ENCODE measurements at places on chromosomes 13 and 19. TPM values are rescaled to one million over a fixed set of nuclear protein-coding genes. Genes with fewer than 3 reads are reported as not detected.

GRCh38 chr13:105462098-105462497 is 1073.4 kb downstream of the EFNB2 start:
- no peak for DNase-seq

DNA sequence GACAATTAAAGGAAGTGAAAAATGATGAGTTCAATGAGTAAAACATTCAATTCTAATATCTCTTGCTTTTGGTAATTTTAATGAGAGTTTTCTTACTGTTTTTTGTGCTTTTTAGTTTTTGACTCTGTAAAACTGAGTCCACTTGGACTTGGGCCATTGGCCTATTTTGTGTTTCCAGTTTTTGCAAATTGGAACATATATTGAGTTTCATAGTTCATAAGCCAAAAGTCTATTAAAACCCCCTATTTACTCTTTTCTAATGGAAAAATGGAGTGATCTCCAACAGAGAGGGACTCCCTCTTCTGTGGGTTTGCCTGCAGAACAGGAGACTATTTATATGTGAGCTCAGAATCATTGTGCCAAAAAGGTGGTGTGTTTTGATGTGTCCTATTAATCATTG is 219.7 kb upstream of the SPRY2 start:
- no peak for DNase-seq

- no peak for DNase-seq
Measured at GRCh38 chr19:13864667-13865570, 12.0 kb upstream of the NANOS3 start.

- DNase-seq: no peak
Measured at GRCh38 chr19:1763648-1764639, 10.6 kb downstream of the ONECUT3 start.

The BCAM gene
- 76.4 TPM for total RNA-seq

The KLK7 gene
- total RNA-seq: 0.16 TPM

GRCh38 chr13:50509771-50510441 is 333.6 kb downstream of the DLEU7 start:
- no peak for DNase-seq

- DNase-seq: no peak
Measured at GRCh38 chr19:18611327-18612050, 1.2 kb upstream of the TMEM59L start.

The CEACAM21 gene
- 1.2 TPM for total RNA-seq

The ZNF541 gene
- total RNA-seq: 0.21 TPM

The CEBPA gene
- 41.8 TPM for total RNA-seq

- no peak for DNase-seq
Measured at GRCh38 chr13:97018029-97018819, 23.9 kb upstream of the OXGR1 start.

The LYPD5 gene
- 2.1 TPM for total RNA-seq

DNA sequence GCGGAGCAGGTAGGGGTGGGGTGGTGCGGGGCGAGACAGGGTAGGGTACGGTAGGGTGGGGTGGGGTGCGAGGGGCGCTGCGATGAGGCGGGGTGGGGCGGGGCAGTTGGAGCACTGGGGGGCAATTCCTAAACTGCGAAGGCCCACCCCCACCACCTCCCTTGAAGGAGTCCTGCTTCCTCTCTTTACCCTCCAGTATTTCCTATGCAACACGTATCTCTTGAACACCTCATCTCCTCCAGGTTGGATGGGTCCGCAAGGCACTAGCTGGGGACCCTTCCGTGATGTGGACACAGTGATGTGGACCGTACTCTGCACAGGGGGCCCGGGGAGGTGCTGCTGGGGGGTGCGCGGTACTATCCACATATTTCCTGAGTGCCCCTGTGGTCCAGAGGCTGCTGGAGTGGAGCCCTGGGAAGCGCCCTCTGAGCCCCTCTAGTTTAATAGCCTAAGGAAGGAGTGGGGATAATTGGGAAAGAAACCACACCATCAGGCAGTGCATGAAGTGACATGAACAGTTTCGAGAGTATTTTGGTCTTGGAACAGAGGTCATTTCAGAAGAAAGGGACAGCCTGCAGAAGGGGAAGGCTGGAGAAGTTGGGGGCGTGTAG is 1.1 kb downstream of the IL17D start:
- no peak for DNase-seq

GRCh38 chr19:51644636-51645271 is 1.9 kb downstream of the SIGLEC14 start:
- DNase-seq: no peak

DNA sequence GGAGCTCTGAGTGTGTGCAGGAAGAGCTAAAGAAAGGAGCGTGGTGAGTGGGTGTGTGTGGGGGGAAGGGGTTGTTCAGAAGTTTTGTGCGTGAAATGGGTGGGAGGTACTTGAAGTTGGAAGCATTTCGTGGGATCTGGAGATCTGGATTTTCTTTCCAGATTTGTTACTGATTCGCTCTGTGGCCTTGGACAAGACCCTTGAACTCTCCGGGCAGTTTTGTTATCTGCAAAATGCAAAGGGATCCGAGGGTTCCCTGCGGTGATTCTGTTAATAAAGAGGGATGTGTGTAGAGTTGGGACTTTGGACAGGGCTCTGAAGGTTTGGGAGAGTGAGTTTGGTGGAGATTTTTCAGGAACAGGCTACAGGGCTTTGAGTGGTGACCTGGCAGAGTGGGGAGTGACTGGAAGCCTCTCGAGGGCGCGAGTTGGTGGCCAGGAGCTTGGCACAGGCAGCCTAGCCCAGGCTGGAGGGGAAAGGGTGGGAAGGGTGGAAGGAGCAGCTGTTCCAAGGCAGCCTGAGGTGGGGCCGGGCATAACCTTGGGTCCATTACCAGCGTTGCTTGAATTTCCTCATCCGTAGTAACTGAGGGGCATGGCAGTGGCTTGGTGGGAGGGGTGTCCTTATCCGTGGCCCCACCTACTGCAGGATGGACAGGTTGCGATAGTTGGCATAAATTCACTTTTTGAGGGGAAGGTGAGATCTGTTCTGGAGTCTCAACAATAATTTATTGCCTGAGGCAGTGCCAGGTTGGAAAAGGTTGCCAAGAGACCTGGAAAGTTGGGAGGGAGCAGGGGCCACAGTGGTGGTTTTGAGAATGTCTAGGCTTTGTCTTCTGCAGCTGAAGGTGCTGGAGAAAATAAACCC is 2.1 kb downstream of the ACTN4 start:
- DNase-seq: peak; percentile 51

The CD22 gene
- 0.56 TPM for total RNA-seq

- DNase-seq: peak; percentile 52
Measured at GRCh38 chr19:7874076-7874896, at the start of gene PRR36. Gene PRR36 (minus strand): TSS chr19:7874390. CDS start chr19:7873689, 701 bp downstream.

GRCh38 chr19:46722004-46722380 is 5.1 kb upstream of the PRKD2 start:
- DNase-seq: no peak

DNA sequence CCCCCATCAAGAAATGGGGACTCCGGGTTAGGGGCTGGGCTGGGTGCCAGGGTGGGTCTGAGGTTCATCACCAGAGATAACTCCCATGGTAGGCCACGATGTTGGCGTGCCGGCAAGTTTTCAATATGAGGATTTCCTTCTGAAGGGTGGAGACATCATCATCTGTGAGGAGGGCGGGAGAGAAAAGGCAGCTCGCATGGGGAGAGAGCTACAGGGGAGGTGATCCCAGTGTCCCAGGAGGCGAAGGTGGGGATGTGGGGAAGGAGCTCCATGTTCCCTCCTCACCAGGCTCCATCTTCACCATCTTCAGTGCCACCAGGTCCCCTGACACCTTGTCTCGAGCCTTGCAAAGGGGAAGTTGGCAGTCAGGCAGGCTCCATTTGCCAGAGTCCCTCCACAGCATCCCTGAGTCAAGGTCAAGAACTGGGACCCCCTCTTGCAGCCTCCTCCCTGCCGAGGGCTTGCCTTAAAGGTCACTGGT is 430 bp downstream of the MAP4K1 start:
- no peak for DNase-seq

DNA sequence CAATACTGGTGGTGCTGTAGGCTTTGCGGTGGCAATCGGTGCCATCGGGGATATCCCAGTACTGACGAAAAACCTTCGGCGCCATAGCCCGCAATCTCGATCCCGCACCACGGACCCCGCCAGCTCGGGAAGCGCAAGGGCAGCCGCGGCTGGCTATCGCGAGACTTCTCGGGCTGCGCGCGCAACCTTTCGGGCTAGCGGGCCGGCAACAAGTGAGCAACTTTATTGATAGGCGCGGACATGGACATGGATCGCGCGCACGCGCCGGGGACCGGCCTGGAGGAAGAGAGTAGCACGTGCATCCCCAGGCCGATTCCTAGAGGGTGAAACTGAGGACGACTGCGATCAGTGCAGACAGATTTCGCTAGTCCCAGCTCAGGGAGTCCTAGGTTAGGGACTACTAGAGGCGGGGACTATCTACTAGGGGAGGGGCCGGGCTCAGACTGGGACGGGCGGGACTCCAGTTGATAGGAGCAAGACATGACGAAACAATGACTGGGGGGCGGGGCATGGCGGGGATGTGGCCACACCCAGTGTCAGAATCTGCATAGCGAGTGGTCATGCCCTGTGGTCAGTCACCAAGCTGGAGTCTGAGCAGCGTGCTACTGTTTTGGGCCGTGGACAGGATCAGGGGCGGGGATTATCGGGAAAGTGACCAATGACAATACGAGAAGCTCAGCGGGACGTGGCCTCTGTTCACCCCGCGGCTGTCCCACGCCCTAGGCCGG is at the start of gene NDUFA11:
NDUFA11 (minus strand) TSS at position 167 of the 728 bp plus-strand sequence; CDS start at position 85, 82 bp downstream.
- DNase-seq: peak; percentile 99

- DNase-seq: no peak
Measured at GRCh38 chr13:36217456-36217855, 3.1 kb upstream of the SOHLH2 start.

DNA sequence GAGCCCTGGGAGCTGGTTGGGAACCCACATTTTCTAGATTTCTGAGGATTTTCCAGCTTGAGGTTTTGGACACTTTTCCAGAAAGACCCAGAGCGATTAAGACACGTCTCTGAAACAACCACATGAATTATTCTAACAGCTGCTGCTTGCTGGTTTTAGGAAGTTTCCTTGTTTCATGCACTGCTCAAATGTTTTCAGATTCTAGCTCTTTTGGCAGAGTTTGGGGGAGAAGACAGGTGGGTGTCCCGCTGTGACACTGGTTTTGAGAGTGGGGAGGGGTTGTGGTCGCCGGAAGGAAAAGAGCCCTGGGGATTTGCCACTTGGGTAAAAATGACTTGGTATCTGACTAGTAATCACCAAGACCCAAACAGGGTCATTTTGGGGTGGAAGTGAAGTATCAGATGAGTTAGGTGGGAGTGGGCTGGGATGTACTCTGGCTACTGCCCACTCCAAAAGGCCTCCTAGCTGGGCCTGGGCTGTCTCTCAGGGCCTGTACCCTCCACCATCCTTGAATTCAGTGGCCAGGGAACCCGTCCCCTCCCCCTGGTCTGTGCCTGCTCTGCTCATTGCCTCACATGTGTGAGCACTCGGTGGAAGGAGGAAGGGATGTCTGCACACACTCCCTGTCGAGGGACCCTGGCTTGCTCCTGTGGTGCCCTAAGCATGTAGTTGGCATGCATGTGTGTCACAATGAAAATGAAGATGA is 13.2 kb downstream of the GATAD2A start:
- DNase-seq: no peak

DNA sequence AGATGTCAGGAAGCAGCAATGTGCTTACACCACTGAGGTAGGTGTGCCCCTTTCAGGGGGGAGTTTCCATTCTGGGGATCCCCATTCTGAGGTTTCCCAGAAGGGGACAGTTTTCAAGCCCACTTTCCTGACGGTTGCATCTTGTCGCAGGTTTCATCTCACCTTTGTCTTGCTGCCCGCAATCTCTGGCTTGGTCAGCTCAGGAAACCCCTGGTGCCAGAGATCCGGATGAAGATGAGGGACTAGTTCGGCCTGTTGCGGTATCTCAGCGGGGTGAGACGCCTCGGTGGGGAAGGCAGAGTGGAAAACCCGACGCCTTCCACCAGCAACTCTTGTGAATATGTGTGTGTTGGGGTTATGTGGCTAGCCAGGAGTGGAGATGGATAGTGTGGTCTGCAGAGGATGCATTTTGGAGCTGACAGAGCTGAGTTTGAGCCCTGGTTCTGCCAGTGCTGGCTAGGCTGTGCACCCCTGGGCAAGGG is 13.1 kb downstream of the TNFSF9 start:
- no peak for DNase-seq

The ERVK3-1 gene
- total RNA-seq: 19.9 TPM

- DNase-seq: no peak
Measured at GRCh38 chr19:18696023-18696422, 12.5 kb downstream of the CRTC1 start.

GRCh38 chr19:3041327-3041726 is 12.2 kb upstream of the TLE2 start:
- no peak for DNase-seq

The MISP3 gene
- 5.7 TPM for total RNA-seq

DNA sequence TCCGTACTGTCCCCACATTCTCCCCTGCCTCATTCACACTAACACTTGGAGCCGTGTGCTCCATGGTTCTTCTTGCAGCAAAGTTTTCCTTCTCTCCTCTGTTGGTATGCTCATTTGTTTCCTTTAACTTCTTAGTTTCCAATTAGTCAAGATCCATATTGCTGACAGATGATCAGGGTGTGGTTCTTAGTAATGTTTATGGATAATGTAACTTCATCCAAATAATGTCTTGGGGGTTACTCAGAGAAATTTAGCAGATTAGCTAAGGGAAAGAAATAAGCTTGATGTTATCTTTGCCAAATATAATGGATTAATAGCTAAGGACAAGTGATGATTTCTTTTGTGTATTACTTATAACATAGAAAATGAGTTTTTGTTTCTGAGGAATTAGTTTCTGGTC is 174.4 kb downstream of the NUFIP1 start:
- no peak for DNase-seq

- no peak for DNase-seq
Measured at GRCh38 chr19:39319098-39319891, 1.4 kb downstream of the LRFN1 start.

The CASP14 gene
- total RNA-seq: not detected

- DNase-seq: no peak
Measured at GRCh38 chr19:11397089-11397610, 13.0 kb upstream of the EPOR start.

- no peak for DNase-seq
Measured at GRCh38 chr13:75102001-75102716, 379.8 kb downstream of the TBC1D4 start.

DNA sequence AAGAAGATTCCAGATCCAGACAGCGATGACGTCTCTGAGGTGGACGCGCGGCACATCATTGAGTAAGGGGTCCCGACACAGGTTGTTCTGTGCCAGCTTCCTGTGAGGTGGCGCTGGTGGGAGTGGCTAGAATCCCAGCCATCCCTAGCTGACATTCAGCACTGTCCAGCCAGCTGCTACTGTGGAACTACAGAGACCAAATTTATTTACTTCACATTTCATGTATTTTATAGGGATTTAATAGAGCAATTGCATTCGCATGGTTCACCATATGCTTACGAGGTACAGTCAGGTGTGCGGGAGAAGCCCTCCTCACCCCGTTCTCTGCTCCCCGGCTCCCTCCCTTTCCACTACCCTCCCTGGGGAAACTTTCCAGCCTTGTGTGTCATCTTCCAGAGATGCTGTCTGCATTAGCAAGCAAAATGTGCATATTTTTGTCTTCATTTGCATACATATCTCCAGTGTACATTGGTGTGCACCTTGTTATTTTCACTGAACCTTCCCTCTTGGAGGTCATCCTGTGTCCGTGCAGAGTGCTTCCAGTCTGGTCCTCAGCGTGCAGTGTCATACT is 47.2 kb downstream of the SMARCA4 start:
- no peak for DNase-seq

- DNase-seq: no peak
Measured at GRCh38 chr13:83667606-83668005, 214.7 kb downstream of the SLITRK1 start.
